ENCODE measurements at places on chromosomes 2 and 18.
A peak's percentile ranks its signal among the peaks of the same experiment; 100 is the strongest.

DNA sequence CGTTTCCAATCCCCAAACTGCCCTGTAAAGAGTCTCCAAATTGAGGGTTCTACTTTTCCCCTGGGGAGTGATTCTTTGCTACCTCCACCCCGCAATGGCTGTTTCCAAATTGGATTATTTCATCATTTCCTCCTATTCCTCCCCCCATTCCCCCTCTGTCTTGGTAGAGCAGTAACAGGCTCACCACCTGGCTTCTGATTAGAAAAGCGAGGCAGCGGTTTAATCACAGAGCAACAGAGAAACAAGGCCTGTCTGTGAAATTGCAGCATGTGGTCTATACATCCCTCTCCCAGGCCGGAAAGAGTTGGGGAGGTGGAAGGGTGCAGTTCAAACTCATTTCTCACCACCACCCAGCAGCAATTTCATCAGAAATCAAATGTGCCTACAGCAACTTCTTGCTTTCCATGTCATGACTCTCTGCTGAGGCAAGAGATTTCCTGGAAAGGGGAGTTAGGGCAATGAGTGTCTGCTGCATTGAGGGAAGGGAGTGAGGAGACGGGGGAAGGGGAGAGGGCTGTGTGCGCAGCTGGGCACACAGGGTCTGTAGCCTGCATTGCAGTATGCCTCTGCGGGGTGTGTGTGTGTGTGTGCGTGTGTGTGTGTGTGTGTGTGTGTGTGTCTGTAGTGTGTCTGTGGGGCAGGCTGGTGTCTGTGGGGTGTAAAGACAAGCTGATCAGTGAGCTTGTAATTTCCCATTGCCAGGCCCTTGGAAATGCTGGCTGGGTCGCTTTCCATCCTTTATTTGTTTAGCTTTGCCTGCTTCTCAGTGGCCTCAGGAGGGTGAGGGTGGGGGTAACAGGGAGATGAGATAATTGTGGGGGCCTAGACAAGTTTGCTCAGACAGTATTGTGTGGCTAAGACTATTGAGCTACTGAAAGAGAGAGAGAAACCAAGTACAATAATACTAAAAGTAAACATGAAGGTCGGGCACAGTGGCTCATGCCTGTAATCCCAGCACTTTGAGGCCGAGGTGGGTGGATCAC, 13.5 kb upstream of the IGFBP2 start:
- no peak for DNase-seq

GRCh38 chr2:210955591-210955990, 399.2 kb downstream of the CPS1 start:
- no peak for DNase-seq

GRCh38 chr2:119481501-119482455, 42.5 kb downstream of the SCTR start:
- peak; percentile 8 for DNase-seq

DNA sequence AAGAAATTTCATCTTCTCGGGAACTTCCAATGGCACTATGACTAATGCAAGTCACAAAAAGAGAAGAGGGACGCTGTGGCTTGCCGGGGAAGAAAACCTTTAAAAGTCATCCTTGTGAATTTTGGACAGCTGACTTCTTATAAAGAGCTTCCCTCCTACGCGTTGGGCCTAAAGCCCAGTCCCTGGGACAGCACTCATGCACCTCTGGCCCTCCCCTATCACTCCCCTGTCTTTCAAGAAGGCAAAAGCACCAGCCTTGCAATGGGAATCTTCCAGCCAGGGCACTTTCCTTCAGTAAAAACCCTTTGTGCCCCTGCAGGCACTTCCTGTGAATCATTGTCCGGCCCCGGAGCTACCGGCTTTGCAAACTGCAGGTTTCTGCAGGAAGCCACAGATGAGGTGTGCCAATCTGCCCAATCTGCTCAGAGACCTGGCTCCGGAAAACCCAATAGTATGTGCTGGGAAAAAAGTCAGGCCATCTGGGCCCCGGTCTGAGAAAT, 7.1 kb downstream of the MREG start:
- peak; percentile 59 for DNase-seq

DNA sequence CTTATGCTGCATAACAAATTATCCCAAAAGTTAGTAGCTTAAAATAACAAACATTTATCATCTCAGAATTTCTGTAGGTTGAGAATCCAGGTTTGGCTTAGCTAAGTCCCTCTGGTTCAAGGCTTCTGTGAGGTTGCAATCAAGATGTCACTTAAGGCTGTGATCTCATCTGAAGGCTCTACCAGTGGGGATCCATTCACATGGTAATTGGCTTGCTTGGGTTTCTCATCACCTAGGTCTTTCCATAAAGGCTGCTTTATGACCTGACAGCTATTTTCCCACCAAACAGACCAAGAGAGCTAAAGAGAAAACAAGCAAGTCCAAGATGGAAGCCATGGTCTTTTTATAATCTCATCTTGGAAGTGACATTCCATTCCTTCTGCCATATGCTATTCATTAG, 137.3 kb downstream of the DTNA start:
- no peak for DNase-seq
